ENCODE measurements at places on chromosomes 16 and 17.

DNA sequence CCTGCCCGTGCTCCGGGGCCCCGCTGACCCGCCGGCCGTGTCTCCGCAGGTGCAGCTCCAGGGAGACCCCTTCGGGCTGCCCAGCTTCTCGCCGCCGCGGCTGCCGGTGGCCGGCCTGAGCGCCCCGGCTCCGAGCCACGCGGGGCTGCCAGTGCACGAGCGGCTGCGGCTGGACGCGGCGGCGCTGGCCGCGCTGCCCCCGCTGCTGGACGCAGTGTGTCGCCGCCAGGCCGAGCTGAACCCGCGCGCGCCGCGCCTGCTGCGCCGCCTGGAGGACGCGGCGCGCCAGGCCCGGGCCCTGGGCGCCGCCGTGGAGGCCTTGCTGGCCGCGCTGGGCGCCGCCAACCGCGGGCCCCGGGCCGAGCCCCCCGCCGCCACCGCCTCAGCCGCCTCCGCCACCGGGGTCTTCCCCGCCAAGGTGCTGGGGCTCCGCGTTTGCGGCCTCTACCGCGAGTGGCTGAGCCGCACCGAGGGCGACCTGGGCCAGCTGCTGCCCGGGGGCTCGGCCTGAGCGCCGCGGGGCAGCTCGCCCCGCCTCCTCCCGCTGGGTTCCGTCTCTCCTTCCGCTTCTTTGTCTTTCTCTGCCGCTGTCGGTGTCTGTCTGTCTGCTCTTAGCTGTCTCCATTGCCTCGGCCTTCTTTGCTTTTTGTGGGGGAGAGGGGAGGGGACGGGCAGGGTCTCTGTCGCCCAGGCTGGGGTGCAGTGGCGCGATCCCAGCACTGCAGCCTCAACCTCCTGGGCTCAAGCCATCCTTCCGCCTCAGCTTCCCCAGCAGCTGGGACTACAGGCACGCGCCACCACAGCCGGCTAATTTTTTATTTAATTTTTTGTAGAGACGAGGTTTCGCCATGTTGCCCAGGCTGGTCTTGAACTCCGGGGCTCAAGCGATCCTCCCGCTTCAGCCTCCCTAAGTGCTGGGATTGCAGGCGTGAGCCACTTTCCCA is 5.9 kb downstream of the CTF1 start:
- no peak for DNase-seq

DNA sequence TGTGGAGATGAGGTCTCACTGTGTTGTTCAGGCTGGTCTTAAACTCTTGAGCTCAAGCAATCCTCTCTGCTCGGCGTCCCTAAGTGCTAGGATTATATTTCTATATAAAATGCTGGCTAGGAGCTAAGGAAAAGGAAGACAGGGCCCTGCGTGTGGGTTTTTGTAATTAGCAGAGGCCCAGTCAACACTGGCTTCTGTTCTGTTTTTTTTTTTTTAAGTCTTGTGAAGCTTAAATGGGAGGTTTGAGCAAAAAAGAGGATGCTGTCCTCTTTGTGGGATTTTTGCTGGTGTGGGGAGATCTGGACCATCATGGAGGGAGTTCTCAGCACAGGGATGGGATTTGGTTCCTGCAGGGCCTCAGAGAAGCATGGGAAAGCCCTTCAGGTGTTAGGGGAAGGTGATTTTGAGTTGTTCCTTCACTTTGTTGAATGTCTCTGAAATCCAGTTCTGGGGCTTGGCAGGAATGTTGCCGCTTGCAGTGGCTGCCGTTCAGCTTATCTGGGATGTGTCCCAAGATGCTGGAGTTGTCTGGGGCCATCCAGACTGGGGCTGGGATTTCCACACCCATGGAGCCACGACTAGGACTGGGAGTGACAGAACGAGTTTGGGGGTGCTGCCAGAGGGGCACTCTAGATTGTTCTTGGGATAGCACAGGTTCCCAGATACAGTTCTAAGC is 4.2 kb downstream of the PYCARD start:
- DNase-seq = no peak

- no peak for DNase-seq
Observed at GRCh38 chr16:49524947-49525315, 151.3 kb downstream of the C16orf78 start.

DNA sequence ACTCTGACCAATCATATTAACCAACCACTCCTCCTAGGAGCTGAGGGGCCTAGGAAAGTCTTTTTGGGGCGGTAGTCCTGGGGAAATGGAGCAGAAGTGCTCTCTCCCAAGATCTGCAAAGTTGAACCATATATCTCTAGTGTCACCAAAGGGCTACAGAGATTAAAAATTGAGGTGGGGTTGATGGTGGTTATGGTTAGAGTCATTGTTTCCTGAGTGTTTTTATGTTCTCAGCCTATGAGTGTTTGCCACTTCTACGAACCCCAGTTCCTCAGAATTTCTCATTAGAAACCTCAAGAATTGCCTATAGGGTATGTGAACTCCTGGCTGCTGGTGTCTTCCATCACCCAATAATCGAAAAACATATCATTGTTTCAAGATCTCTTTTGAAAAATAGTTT is 217.8 kb downstream of the CDRT15L2 start:
- DNase-seq = no peak

GRCh38 chr17:59680314-59680713 is 26.9 kb downstream of the PTRH2 start:
- no peak for DNase-seq

DNA sequence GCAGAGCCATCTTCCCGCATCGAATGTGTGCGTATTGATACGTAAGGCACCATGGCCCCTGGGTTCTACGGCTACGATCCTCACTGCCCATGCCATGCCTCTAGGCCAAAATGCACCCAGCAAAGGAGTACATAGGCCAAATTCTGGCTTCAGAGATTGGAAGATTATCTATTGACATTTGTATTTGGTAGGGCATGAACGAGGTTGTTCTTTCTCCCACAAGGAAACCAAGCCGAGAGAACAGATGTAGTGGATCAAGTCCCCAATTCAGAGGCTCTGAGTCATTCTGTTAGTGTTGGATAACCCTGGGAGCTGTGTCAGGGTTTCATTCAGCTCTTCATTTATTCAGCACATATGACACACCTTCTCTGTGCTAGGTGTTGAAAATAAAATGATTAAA is 36.5 kb downstream of the HOXB1 start:
- DNase-seq = no peak

- no peak for DNase-seq
Observed at GRCh38 chr17:47692895-47693730, 848 bp upstream of the TBKBP1 start.

Data from esophagus squamous epithelium (tissue), 5 donors.